Posterior vena cava (tissue), 2 donors: ENCODE measurements at places on chromosomes 2 and 18. TPM values are rescaled to one million over a fixed set of nuclear protein-coding genes. Genes with fewer than 3 reads are reported as not detected.

GRCh38 chr2:143700865-143701264 lies 571.6 kb downstream of the ARHGAP15 start:
- no peak for DNase-seq

The ASPRV1 gene
- 1.00 TPM for total RNA-seq

The RIT2 gene
- not detected for total RNA-seq

The ALKAL2 gene
- 64.2 TPM for total RNA-seq

The IL1RN gene
- total RNA-seq, result 1.7 TPM
